Stimulated activated CD4-positive, alpha-beta T cell treated with anti-CD3 and anti-CD28 coated beads, Interleukin-12 subunit alpha, Interleukin-12 subunit beta, amount 100 ng/mL, for 4 hours (primary cell): ENCODE measurements at places on chromosomes 12 and 14.

DNA sequence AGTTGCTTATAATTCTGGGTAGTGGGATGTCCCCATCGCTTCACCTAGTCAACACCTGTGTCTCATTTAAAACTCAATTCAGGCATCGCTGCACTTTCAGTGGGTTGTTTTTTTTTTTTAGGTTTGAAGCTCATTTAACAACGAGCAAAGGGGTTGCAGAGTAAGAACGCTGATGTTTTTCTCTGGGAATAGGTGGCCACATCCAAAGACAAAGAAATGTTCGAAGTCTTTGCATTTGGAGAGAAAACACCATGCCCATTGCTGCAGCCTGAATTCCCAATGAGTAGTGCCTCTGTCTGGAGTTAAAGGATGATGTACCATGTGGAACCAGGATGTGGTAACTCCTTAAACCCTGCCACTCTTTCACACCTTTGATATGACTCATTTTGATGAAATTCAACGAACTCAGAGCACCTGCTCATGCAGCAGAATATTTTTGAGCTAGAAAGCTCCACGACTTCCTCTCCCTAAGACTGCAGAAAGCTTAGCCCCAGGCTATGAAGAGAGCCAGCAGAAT lies 35.1 kb upstream of the BATF start:
- DNase-seq = no peak

GRCh38 chr12:92952394-92952793 lies 23.3 kb upstream of the EEA1 start:
- no peak for DNase-seq

DNA sequence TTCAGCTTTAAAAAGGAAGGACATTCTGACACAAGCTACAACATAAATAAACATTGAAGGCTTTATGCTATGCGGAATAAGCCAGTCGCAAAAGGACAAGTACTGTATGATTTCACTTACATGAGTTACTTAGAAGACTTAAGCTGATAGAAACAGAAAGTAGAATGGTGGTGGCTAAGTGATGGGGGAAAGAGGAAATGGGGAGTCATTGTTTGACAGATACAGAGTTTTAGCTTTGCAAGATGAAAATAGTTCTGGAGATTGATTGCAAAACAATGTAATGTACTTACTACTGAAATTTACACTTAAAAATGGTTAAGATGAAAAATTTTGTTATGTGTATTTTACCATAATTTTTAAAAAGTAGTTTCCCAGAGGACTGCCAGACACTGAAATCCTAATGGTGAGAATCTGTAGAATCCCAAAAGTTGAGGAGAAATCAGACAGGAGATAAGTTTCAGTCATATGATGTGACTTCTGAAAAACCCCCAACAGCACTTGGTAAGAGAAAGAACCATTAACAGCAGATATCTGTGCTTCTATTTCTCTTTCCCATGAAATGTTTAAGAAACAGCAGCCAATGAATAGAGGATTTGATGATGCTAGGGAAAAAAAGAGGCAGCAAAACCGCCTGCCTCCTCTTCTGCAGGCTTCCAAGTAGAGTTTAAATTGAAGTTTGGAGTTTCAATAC lies 16.6 kb upstream of the CLEC2A start:
- DNase-seq = no peak

- DNase-seq = no peak
These were observed 1489.7 kb upstream of the SEL1L start for GRCh38 chr14:83023369-83023768.

DNA sequence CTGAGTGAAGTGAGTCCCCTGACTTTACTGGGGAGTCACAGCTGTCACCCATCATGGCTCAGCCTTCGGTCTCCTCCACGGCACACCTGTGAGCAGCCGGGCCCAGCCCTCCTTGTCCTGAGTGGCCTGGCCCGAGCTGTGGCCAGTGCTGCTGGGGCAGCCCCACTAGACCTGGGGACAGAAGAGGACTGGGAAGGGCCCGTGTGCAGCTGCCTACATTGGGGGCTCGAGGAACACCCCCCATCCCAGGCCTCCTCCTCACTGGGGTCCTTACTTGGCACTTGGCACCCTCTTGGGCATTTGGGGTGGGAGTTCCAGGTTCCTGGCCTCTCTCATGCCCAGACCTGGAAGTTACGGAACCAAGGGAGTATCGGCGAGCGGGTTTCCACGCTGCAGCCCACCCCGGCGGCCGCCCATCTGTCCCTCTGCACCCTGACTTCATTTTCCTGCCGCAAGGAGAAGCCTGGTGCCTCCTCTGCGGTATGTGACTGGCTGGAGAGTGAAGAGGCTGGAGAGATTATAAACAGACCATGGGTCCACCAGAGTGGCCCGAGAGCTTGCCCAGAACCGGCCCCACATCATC lies 179.7 kb downstream of the KIF26A start:
- no peak for DNase-seq

- DNase-seq = no peak
These were observed 227.3 kb upstream of the USP15 start for GRCh38 chr12:62032870-62033269.
